Natural killer cell (primary cell): ENCODE measurements at places on chromosomes 5 and 9. TPM values are rescaled to one million over a fixed set of nuclear protein-coding genes. Genes with fewer than 3 reads are reported as not detected.

The PIP5KL1 gene
- 1.4 TPM for total RNA-seq

The TMC1 gene
- not detected for total RNA-seq

The KCNV2 gene
- total RNA-seq = not detected

The TUSC1 gene
- total RNA-seq = not detected

The NOXA1 gene
- 10.0 TPM for total RNA-seq

The ZMYND19 gene
- 6.5 TPM for total RNA-seq

The LEAP2 gene
- total RNA-seq = 1.3 TPM

The KIF12 gene
- total RNA-seq = not detected

DNA sequence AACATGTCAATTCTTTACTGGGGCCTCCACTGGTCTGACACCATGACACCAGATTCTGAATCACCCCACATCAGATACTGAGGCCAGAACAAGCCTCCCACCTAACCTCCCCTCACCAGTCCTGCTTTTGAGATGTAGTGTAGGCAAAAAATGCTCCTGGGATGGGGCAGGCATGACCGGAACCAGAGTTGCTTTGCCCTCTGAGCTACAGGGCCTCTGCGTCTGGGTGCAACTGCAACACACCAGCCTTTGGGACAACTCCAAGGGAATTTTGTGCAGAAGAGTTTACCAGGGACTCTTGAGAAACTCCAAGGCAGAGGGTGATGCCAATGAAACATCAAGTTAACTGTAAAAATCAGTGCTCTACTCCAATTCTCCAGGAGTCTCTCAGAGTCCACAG, 79.4 kb downstream of the SIL1 start:
- no peak overlapping the region for H3K27ac ChIP-seq
- H3K36me3 ChIP-seq = peaks cover 15% of the 10 kb centered on the region
- no peak for DNase-seq
- H3K4me1 ChIP-seq = no peaks in the 10 kb centered on the region
- no peak overlapping the region for H3K4me3 ChIP-seq
- H3K27me3 ChIP-seq = no peaks in the 10 kb centered on the region

GRCh38 chr9:122807271-122807900, 7.5 kb downstream of the OR1K1 start:
- no peaks in the 10 kb centered on the region for H3K36me3 ChIP-seq
- H3K4me1 ChIP-seq = peaks cover 6% of the 10 kb centered on the region
- no peak overlapping the region for H3K4me3 ChIP-seq
- no peak overlapping the region for H3K27ac ChIP-seq
- H3K27me3 ChIP-seq = no peaks in the 10 kb centered on the region

DNA sequence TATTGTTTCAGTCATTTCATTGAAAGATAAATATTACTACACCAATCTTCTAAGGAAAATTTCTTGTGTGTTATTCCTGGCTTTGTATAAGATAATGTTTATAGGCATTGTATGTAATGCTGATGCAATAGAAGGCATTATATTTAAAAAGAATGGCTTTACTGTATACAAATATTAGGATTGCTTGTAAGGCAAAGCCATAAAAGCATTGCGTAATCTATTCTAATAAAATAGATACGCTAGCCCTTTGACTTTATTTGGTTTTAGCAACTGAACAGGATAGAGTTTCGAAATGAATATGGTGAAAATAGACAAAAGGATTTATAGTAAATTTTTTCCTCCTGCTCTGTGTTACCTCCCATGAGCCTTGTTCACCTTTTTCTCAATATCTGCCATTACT, 5.5 kb upstream of the LYSMD3 start:
- H3K4me1 ChIP-seq = peaks cover 4% of the 10 kb centered on the region
- no peaks in the 10 kb centered on the region for H3K36me3 ChIP-seq
- H3K4me3 ChIP-seq = no peak overlapping the region
- peaks cover 13% of the 10 kb centered on the region for H3K27me3 ChIP-seq
- DNase-seq = no peak

- no peak overlapping the region for H3K27ac ChIP-seq
- H3K36me3 ChIP-seq = peaks cover under 1% of the 10 kb centered on the region
- no peak for DNase-seq
- peaks cover 9% of the 10 kb centered on the region for H3K4me1 ChIP-seq
- no peak overlapping the region for H3K4me3 ChIP-seq
- no peaks in the 10 kb centered on the region for H3K27me3 ChIP-seq
Observed at GRCh38 chr9:114606068-114606467, 5.0 kb upstream of the TMEM268 start.

- H3K27me3 ChIP-seq = no peaks in the 10 kb centered on the region
- no peaks in the 10 kb centered on the region for H3K36me3 ChIP-seq
- no peaks in the 10 kb centered on the region for H3K4me1 ChIP-seq
Observed at GRCh38 chr5:130616161-130616560, 548.9 kb downstream of the HINT1 start.

- DNase-seq = no peak
- peaks cover 58% of the 10 kb centered on the region for H3K36me3 ChIP-seq
- no peaks in the 10 kb centered on the region for H3K27me3 ChIP-seq
- H3K4me3 ChIP-seq = no peak overlapping the region
Observed at GRCh38 chr5:76612942-76613341, 10.3 kb downstream of the F2RL2 start.

DNA sequence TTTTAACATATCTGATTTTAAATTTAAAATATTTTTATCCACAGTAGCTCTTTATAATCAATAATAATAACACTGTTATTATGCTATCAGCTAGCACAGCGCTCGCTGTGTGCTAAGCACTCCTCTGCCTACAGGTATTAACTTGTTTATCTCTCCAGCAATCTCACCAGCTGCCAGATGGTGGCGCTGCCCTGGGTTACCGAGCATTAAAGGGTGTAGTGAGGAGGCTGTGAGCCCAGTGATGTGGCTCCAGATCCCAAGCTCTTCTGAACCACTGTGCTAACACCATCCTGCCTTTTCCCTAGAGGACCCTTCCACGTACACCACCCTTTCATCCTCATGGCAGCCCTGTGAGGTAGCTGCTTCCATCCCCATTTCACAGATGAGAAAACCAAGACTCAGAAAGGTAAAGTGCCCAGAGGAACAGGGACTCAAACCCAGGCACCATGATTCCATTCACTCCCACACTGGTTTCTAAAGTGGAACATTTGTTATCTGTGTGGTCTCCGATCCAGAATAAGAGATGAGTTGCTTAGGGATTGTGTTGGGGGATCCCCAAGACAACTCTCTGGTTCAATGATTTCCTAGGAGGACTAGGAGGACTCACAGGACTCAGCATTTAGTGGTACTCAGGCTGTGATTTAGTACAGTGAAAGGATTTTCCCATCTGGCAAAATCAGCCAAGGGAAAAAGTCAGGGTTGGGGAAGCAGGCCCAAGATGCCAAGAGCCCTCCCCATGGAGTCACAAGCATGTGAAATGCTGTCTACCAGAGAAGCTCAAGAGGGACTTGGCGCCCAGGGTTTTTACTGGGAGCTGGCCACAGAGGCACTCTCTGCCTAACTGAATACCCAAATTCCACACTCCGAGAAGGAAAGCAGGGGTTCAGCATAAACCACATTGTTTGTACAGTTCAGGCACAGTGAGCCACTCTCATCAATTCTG, 7.0 kb downstream of the IGFBPL1 start:
- peak; percentile 45 for DNase-seq
- H3K36me3 ChIP-seq = no peaks in the 10 kb centered on the region
- H3K4me1 ChIP-seq = no peaks in the 10 kb centered on the region

GRCh38 chr9:93304574-93305496, 120.9 kb downstream of the WNK2 start:
- no peak overlapping the region for H3K27ac ChIP-seq
- H3K36me3 ChIP-seq = no peaks in the 10 kb centered on the region
- peaks cover 5% of the 10 kb centered on the region for H3K4me1 ChIP-seq

- H3K27me3 ChIP-seq = peaks cover 32% of the 10 kb centered on the region
- H3K4me1 ChIP-seq = peaks cover 22% of the 10 kb centered on the region
- no peak for DNase-seq
- H3K4me3 ChIP-seq = peak overlapping the region; percentile 25
- no peaks in the 10 kb centered on the region for H3K36me3 ChIP-seq
- no peak overlapping the region for H3K27ac ChIP-seq
Observed at GRCh38 chr5:159104759-159105144, 5.0 kb upstream of the EBF1 start.

- peak overlapping the region; percentile 91 for H3K27ac ChIP-seq
- peaks cover 5% of the 10 kb centered on the region for H3K36me3 ChIP-seq
- DNase-seq = peak; percentile 81
- H3K4me3 ChIP-seq = peak overlapping the region; percentile 63
- peaks cover 39% of the 10 kb centered on the region for H3K4me1 ChIP-seq
Observed at GRCh38 chr9:75087289-75087823, 599 bp downstream of the NMRK1 start.

- DNase-seq = no peak
- no peak overlapping the region for H3K27ac ChIP-seq
- no peaks in the 10 kb centered on the region for H3K27me3 ChIP-seq
- H3K4me1 ChIP-seq = no peaks in the 10 kb centered on the region
Observed at GRCh38 chr5:37490120-37490810, 111.1 kb downstream of the WDR70 start.

- H3K4me3 ChIP-seq = no peak overlapping the region
- H3K27ac ChIP-seq = no peak overlapping the region
- H3K36me3 ChIP-seq = peaks cover 9% of the 10 kb centered on the region
Observed at GRCh38 chr5:108345541-108346171, 36.2 kb downstream of the FBXL17 start.

DNA sequence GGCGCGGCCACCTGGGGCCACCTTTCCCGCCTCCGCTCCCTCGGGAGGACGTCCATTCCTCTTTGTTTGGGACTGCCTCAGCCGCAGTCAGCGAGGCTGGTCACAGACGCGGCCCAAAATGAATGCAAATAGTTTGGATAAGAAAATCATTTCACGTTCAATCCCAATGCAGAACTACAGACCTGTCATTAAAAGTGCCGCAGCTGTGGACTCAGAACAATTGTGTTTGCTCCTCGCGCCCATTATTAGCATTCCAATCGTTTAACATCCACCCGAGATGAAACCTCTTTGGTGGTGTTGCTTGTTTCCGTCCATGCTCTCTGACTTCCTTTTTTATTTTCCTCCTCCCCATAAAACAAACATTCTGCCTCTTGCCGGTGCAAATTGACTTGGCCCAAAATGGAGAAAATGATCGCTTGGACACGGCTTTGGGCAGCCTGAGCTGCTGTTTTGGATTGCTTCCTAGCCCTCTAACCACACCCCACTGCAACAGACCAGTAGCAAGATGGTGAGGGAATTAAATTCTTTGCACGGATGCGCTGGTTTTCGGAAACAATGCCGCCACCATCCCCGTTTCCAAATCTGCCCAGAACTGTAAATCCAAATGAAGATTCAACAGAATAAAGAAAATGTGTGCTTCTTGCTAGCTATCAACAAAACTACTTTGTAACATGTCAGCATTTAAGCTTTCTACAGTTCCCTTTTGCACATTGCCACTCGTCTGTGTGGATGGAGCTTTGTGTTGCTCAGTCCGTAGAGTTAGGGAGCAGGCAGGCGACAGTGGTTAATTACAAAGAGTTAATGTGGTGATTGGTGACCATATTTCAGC, 784 bp downstream of the NLN start:
- peak overlapping the region; percentile 48 for H3K4me3 ChIP-seq
- H3K27ac ChIP-seq = no peak overlapping the region
- H3K36me3 ChIP-seq = peaks cover 2% of the 10 kb centered on the region
- peaks cover 27% of the 10 kb centered on the region for H3K4me1 ChIP-seq
- no peaks in the 10 kb centered on the region for H3K27me3 ChIP-seq

DNA sequence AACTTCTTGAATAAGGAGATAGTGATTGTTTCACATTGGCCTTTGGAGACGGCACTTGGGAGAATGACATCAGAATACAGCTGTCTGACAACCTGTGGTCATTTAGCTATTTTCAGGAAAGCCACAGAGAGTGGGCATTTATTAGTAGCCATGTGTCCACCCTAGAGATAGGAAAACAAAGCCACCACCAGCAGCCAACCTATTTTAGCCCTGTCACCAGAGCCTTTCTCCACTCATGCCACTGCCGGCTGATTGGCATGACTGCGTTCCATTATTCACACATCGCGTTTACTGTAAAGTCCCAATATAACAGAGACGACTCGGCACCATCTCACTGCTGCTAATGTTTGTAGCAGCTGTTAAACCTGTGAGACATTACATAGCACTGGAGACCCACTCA, 330.1 kb downstream of the NDUFS4 start:
- H3K27ac ChIP-seq = no peak overlapping the region
- DNase-seq = no peak
- no peak overlapping the region for H3K4me3 ChIP-seq
- peaks cover 6% of the 10 kb centered on the region for H3K4me1 ChIP-seq
- H3K27me3 ChIP-seq = no peaks in the 10 kb centered on the region

- DNase-seq = no peak
- no peak overlapping the region for H3K4me3 ChIP-seq
- no peak overlapping the region for H3K27ac ChIP-seq
- no peaks in the 10 kb centered on the region for H3K27me3 ChIP-seq
- peaks cover 14% of the 10 kb centered on the region for H3K4me1 ChIP-seq
Observed at GRCh38 chr9:111627260-111627963, 3.7 kb upstream of the DNAJC25 start.

GRCh38 chr5:74042959-74043358, 417.0 kb downstream of the ARHGEF28 start:
- H3K27ac ChIP-seq = no peak overlapping the region
- no peak overlapping the region for H3K4me3 ChIP-seq
- H3K4me1 ChIP-seq = no peaks in the 10 kb centered on the region
- H3K36me3 ChIP-seq = no peaks in the 10 kb centered on the region
- H3K27me3 ChIP-seq = no peaks in the 10 kb centered on the region
- no peak for DNase-seq

DNA sequence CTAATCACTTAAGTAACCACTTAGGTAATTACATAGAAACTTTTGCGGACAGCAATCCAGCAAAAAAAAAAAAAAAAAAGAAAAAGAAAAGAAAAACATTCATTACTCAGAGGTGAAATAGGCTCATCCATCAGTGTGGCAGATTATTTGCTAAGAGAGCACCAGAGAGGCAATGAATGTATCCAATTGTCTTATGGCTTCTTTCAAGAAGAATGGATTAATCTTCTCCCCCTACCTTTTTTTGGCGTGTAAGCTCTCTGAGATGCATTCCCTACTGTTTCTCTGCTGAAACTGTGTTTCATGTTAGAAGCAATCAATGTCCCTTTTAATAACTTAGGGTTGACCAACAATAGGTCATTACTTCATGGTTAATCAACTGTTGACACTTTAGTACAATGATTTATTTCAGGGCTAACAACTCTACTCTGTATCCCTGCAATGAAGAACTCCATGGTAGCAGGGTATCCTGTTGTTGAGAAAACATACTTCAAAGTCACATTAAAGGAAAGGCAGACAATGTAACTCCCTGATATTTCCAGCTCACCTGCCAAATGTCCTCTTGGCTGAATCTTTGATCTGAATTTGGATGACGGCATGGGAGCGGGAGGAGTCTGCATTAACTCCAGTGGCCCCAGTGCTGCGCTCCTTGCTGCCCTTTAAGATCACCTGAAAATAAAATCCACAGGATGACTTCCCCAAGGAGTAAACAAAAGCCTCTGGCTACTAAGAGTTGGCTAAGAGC, 57.6 kb downstream of the KIF24 start:
- H3K4me1 ChIP-seq = no peaks in the 10 kb centered on the region
- no peak overlapping the region for H3K27ac ChIP-seq
- no peak overlapping the region for H3K4me3 ChIP-seq
- no peaks in the 10 kb centered on the region for H3K27me3 ChIP-seq
- H3K36me3 ChIP-seq = no peaks in the 10 kb centered on the region

GRCh38 chr9:133120501-133121197, 391 bp downstream of the RALGDS start:
- H3K27me3 ChIP-seq = no peaks in the 10 kb centered on the region
- H3K27ac ChIP-seq = peak overlapping the region; percentile 43
- DNase-seq = no peak
- no peaks in the 10 kb centered on the region for H3K36me3 ChIP-seq
- H3K4me1 ChIP-seq = peaks cover 92% of the 10 kb centered on the region

- H3K4me1 ChIP-seq = peaks cover 6% of the 10 kb centered on the region
- H3K4me3 ChIP-seq = no peak overlapping the region
- DNase-seq = no peak
- no peaks in the 10 kb centered on the region for H3K27me3 ChIP-seq
- no peaks in the 10 kb centered on the region for H3K36me3 ChIP-seq
- H3K27ac ChIP-seq = no peak overlapping the region
Observed at GRCh38 chr5:79694652-79695051, 5.0 kb downstream of the CMYA5 start.
